IPS DF 6.9 (cell line): ENCODE measurements at places on chromosomes 4 and X.

- no peak for DNase-seq
Measured at GRCh38 chr4:141158219-141158618, 24.9 kb upstream of the RNF150 start.

DNA sequence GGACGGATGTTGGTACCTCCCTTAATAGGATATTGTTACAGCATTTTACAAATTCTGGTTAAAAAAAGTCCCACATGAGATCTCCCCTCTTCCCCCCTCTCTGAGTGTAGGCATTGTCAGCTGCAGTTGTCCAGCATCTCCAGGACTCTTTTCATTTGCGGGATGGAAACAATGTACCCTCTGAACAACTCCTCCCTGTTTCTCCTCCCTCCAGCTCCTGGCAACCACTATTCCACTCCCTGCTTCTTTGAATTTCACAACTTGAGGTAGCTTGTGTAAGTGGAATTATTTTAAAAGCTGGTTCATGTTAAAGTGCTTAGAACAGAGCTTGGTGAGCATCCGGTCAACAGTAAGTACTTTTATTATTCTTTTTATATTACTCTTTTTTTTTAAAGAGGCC, 69.8 kb downstream of the TBL1X start:
- no peak for DNase-seq

DNA sequence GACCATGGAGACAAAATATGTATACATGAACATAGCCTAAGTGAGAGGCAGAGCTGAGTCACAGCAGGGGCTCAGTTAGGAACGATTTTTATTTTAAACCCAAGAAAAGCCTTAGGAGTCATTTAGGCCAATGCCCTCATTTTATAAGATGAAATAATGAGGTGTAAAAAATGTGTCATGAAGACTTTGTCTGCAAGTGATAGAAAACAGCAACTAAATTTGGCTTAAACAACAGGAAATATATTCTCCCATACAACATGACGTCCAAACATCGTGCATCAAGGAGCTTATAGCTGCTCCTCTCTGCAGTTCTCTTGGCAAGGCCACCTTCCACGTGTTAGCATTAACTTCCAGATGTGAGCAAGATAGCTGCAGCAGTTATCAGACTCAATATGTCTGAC, 16.8 kb downstream of the SCFD2 start:
- no peak for DNase-seq

- no peak for DNase-seq
Measured at GRCh38 chr4:2689825-2690700, 66.1 kb downstream of the TNIP2 start.

DNA sequence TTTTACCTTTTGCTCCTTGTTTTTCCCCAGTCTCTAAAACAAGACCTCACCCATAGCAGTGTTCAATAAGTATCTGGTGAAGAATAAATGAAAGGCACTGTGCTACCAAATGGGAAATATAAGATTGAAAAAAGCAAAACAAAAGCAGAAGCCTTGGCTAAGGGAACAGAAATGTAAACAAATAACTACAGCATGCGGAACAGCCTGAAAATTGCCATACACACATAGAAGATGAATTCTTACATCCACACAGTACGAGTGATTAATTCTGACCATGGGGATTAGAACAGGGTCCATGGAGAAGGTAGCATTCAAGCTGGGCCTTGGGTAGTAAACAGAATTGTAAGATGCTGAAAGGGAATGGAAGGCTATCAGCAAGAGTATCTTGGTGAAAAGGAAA, 40.5 kb downstream of the TMEM150C start:
- DNase-seq: no peak

- no peak for DNase-seq
Measured at GRCh38 chr4:30950737-30951136, 230.6 kb downstream of the PCDH7 start.

- no peak for DNase-seq
Measured at GRCh38 chr4:3035674-3036073, 38.7 kb downstream of the HTT-AS start.

DNA sequence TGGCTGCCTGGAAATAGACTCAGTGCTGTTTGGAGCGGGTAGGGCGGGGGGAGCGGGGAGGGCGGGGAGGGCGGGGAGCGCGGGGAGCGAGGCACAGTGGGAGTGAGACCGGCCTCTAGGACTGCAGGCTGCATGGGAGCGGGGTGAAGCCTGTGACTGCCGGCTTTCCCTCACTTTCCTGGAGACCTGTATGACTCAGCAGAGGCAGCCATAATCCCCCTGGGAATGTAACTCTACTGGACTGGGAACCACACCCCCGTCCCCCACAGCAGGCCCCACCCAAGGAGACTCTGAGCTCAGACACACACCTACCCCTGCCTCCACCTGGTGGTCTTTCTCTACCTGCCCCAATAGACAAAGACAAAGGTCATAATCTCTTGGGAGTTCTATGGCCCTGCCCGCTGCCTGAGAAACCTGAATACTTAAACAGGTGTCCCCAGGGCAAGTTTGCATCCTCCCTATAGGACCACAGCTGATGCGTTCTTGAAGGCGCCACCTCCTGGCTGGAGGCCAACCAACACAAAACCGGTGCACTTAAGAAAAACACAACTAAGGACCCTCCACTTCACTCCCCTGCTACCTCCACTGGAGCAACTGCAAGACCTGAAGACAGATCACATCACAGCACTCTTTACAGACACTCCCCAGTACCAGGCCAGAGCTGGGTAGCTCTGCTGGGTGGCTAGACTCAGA, 18.0 kb downstream of the HDAC8 start:
- DNase-seq: no peak
